ENCODE measurements at places on chromosomes 4 and X.

GRCh38 chr4:175807547-175807946 is 4.5 kb downstream of the GPM6A start:
- DNase-seq = no peak

- no peak for DNase-seq
Observed at GRCh38 chr4:1226144-1226481, 22.8 kb downstream of the CTBP1 start.

GRCh38 chrX:2741386-2741785 is 10.5 kb upstream of the XG start:
- no peak for DNase-seq

- DNase-seq = no peak
Observed at GRCh38 chrX:49276671-49277534, 7.3 kb downstream of the PPP1R3F start.

DNA sequence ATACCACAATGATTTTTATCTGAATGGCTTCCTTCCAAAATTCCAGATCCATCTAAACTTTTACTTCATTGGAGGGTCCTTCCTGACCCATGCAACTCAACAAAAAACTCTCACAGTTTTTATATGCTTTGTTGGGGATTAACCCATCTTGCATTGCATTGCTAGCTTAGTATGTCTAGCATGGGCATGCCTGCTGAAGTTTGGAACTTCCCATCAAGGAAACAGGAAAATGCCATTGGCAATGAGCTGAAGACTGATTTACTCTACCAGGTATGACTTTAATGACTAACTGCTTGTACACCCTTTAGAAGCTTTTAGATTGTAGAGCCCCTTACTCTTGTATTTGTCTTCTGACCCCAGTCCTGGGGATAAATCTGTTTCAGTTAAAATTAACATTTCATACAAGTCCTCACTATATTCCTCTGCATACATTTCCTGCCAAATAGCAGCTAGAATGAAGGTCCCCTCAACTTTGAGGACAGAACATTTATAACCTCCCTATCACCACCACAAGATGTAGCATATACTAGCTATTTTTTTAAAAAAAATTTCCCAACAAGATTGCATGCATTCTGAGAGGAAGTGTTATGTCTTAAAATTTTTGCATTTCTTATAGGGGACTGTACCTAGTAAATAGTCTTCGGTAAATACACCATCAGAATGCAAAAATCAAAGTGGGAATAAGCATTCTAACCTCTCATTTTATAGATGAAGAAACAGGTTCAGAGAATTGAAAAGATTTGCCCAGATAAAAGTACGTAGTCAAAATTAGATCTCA is 52.5 kb upstream of the ATXN3L start:
- no peak for DNase-seq

- DNase-seq = no peak
Observed at GRCh38 chr4:77073981-77074380, 1.8 kb downstream of the CCNI start.

DNA sequence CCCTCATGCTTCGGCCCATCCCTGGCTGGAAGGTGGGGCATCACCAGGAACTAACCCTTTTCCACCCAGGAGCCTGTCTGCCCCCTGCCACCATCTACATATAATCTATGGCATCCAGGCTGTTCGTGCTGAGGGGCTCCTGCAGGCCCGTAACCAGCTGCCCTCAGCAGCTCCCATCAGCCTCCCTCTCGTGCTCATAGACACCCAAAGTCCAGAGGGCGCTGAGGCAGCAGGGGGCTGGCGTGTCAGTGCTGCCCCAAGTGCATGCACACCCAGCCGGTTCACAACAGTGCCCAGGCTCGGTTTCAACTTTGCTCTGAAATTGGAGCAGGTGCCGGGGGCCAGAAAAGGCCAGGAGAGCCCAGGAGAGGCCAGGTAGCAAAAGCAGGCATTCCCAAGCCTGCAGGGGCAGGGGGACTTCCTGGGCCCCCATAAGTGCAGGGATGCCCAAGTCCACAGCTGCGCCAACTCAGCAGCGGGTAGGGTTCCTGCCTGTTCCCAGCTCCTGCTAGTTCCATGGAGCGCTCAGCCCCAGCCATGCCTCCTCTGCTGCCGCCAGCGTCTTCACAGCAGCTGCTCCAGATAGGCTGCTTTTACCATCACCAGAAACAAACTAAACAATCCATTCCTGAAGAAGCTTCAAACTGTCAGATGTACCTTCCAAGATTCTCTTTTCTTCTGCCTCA is 558.2 kb upstream of the GNPDA2 start:
- no peak for DNase-seq

GRCh38 chr4:14568351-14568750 is 433.9 kb upstream of the CPEB2 start:
- no peak for DNase-seq

DNA sequence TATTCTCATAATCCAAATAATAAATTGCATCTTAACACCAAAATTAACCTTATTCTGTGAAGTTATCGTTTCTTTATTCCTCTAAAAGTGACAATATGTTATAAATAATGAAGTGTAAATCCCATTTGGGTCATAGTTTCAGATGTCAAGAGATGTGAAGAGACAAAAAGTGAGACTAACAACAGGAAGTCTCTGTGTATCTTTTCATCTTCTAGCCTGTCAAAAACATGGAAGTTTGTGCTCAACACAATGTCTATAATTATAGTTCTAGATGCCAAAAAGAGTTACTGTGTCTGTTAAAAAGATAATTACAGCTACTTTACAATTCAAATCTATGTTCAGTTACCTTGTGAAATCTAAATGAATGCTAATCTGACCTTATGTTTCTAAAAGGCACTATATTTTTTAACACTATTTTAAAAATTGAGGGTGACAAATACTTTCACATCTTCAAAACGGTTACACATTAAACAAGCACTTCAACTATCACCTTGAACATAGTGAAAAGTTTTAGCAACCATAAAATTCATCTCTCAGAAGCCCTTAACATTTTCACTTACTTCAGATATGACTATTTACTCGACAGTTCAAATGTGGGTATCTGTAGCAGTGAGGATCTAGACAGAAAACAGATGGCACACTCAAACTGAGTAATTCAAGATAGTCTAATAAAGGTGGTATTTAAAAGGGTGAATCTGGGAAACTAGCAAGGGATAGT is 509.8 kb downstream of the ARAP2 start:
- DNase-seq = no peak

GRCh38 chr4:40910706-40911105 is 161.0 kb downstream of the NSUN7 start:
- DNase-seq = no peak

DNA sequence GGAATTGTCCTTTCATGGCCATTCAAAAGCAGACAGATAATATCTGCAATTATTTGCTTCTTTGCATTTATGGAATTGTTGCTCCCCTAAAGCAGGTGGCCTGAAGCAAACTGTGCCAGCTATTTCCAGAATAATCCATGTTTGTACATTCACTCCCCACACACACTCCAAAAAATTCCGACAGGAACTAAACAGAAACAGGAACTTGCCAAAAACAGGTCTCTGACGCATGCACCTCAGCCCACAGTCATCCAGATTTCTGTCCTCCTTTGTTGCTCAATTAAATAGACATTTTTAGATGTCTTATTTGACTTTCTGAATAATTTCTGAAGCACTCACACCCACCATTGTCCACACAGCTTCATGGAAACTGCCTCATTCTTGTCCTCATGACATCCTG is 71.5 kb upstream of the EDNRA start:
- no peak for DNase-seq

- DNase-seq = no peak
Observed at GRCh38 chr4:99722006-99722405, 64.4 kb upstream of the C4orf54 start.

DNA sequence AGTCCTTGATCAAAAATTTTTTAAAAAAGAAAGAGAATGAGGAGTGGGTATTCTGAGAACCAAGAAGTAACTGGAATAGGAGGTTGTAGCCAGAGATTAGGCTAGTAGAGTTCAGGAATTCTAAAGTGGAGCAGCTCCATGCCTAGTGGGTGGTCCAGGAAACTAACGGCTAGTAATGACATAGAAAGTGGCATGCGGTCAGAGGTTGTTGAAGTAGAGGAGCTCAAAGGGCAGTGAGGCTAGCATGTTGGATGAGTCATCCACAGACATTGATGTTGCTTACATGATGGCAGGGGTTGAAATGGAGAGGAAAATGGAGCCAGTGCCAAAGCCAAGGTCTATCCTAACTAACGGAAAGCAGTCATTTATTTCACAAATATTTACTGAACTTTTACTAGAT is 42.1 kb downstream of the TEX13B start:
- no peak for DNase-seq

Data from GOT3 (cell line).